ENCODE measurements at places on chromosomes 1 and 21. TPM values are rescaled to one million over a fixed set of nuclear protein-coding genes. Genes with fewer than 3 reads are reported as not detected.

DNA sequence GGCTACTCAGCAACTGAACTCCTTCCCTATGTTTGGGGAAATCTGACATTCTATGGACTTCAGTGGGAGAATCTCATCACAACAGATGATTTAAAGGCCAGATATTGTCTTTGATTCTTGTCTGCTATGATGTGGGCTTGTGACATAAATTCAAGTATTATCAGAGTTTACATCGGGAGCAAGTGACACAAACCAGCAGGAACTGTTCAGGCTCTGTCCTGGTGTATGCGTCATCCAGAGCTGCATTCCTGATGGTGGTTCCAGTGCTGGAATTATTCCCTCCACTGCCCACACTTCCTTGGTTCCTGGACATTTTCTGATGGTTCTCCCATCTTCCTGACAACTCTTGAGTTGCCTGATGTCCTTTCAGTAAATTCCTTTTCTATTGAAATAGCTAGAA lies 10.8 kb upstream of the LSM10 start:
- H3K36me3 ChIP-seq, result peaks cover 5% of the 10 kb centered on the region
- DNase-seq, result no peak
- no peak overlapping the region for H3K27ac ChIP-seq
- no peaks in the 10 kb centered on the region for H3K4me1 ChIP-seq
- no peaks in the 10 kb centered on the region for H3K27me3 ChIP-seq

- DNase-seq, result no peak
- H3K27me3 ChIP-seq, result no peaks in the 10 kb centered on the region
- no peak overlapping the region for H3K27ac ChIP-seq
- peaks cover 100% of the 10 kb centered on the region for H3K36me3 ChIP-seq
- no peak overlapping the region for H3K4me3 ChIP-seq
- H3K4me1 ChIP-seq, result peaks cover 44% of the 10 kb centered on the region
Measured at GRCh38 chr1:35180776-35181374, 12.1 kb downstream of the SFPQ start.

GRCh38 chr1:31248276-31248675 lies 8.6 kb upstream of the NKAIN1 start:
- no peaks in the 10 kb centered on the region for H3K36me3 ChIP-seq
- no peak for DNase-seq
- no peaks in the 10 kb centered on the region for H3K4me1 ChIP-seq
- no peak overlapping the region for H3K4me3 ChIP-seq
- no peak overlapping the region for H3K27ac ChIP-seq

- no peaks in the 10 kb centered on the region for H3K36me3 ChIP-seq
- H3K4me3 ChIP-seq, result no peak overlapping the region
- H3K27me3 ChIP-seq, result no peaks in the 10 kb centered on the region
- no peak overlapping the region for H3K27ac ChIP-seq
- DNase-seq, result no peak
Measured at GRCh38 chr1:118154220-118154619, 30.8 kb downstream of the SPAG17 start.

GRCh38 chr1:202210385-202210784 lies 16.8 kb downstream of the LGR6 start:
- H3K4me3 ChIP-seq, result no peak overlapping the region
- H3K27ac ChIP-seq, result no peak overlapping the region
- no peaks in the 10 kb centered on the region for H3K36me3 ChIP-seq
- H3K27me3 ChIP-seq, result peaks cover 30% of the 10 kb centered on the region

- H3K4me1 ChIP-seq, result no peaks in the 10 kb centered on the region
- no peaks in the 10 kb centered on the region for H3K36me3 ChIP-seq
- H3K27me3 ChIP-seq, result no peaks in the 10 kb centered on the region
- DNase-seq, result no peak
- no peak overlapping the region for H3K27ac ChIP-seq
Measured at GRCh38 chr1:79568411-79568810, 561.9 kb upstream of the ADGRL4 start.

GRCh38 chr1:55064071-55064581 lies 24.8 kb downstream of the PCSK9 start:
- H3K27me3 ChIP-seq, result no peaks in the 10 kb centered on the region
- peaks cover 34% of the 10 kb centered on the region for H3K36me3 ChIP-seq
- peaks cover 15% of the 10 kb centered on the region for H3K4me1 ChIP-seq
- DNase-seq, result no peak
- no peak overlapping the region for H3K4me3 ChIP-seq
- H3K27ac ChIP-seq, result no peak overlapping the region

DNA sequence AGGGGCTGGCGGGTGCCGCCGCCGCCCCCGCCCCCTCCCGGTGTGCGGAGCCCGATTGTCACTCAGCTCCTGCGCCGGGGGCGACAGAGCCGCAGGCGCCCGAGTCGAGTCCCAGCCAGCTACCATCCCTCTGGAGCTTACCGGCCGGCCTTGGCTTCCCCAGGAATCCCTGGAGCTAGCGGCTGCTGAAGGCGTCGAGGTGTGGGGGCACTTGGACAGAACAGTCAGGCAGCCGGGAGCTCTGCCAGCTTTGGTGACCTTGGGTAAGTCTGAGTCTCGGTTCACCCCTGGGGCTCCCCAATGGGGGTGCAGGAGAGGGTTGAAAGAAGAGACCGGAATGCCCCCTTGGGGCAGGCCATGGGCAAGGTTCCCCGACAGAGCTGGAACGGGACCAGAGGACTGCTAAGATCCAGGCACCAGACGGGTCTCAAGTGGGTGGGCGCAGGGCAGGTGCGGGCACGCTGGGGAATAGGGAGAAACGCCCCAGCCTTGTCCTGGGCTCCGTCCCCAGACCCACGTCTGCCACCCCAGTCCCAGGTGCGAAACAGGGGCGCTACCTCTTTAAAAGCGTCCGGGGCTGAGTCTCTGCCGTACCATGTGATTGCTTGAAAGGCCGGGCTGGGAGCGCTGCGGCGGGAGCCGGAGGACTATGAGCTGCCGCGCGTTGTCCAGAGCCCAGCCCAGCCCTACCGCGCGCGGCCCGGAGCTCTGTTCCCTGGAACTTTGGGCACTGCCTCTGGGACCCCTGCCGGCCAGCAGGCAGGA lies at the start of gene ADORA1:
ADORA1 (plus strand) TSS at position 61 of the 765 bp plus-strand sequence. CDS start 1,116 bp downstream, outside the sequence.
- H3K36me3 ChIP-seq, result no peaks in the 10 kb centered on the region
- H3K4me3 ChIP-seq, result peak within 1 kb of the TSS; percentile 52
- H3K27ac ChIP-seq, result peak within 1 kb of the TSS; percentile 31

- peaks cover 45% of the 10 kb centered on the region for H3K4me1 ChIP-seq
- DNase-seq, result peak; percentile 84
- no peak overlapping the region for H3K4me3 ChIP-seq
- no peaks in the 10 kb centered on the region for H3K36me3 ChIP-seq
Measured at GRCh38 chr21:42258150-42258884, 39.4 kb downstream of the ABCG1 start.

- H3K4me3 ChIP-seq, result no peak overlapping the region
- H3K27ac ChIP-seq, result no peak overlapping the region
- H3K4me1 ChIP-seq, result no peaks in the 10 kb centered on the region
- DNase-seq, result no peak
Measured at GRCh38 chr21:35303085-35303484, 254.0 kb upstream of the RUNX1 start.

DNA sequence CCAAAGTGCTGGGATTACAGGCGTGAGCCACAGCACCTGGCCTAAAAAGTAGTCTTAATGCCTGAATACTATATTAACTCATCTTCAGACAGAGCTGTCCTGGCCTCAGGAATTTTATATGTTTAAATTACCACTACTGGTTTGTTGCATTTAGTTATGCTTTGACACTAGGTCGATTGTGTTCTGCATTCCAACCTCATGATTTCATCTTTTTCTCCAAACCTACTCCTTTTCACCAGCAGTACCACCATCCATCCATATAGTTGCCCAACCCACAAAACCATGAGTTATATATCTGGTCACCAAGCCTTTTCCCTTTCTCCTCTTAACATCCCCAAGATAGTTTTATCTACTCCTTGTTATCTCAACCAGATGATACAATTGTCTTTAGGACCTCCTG lies 22.6 kb downstream of the FMO5 start:
- no peak overlapping the region for H3K4me3 ChIP-seq
- no peak for DNase-seq

DNA sequence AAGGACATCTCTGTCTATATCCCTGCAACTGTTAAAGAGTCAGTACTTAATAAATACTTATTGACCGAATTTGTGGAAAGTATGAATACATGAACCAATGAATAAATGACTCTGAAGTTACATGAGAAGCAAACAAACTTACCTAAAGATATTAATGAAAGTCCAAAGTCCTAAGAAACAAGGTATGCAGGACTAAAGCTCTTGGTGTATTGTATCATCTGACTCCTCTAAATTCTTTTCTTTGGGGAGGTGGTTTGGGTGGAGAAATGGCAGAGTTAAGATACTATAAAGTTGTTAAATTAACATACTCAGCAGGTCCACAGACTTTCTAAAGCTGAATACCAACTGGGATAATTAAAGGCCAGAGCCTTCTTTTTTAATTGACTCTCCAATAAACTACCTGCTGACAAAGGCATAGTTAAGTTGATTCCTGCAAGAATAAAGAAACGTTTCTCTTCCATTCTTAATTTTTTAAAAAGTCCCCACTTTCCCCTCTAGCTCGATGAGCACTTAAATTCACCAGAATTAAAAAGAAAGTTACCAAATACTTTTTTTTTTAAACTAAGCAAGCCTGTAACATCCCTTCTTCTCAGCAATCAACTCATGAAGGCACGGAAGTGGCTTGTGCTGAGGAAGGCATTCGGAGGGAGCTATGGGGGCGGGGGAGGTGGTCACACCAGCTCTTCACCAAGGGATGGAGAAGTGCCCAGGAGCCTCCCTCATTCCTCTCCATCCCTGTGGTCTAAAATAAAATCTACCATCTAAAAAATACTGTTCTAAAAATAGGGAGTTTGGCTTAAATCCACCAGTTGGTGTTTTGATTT lies 61.1 kb downstream of the GADD45A start:
- H3K4me1 ChIP-seq, result peaks cover 31% of the 10 kb centered on the region
- no peaks in the 10 kb centered on the region for H3K36me3 ChIP-seq
- DNase-seq, result no peak

DNA sequence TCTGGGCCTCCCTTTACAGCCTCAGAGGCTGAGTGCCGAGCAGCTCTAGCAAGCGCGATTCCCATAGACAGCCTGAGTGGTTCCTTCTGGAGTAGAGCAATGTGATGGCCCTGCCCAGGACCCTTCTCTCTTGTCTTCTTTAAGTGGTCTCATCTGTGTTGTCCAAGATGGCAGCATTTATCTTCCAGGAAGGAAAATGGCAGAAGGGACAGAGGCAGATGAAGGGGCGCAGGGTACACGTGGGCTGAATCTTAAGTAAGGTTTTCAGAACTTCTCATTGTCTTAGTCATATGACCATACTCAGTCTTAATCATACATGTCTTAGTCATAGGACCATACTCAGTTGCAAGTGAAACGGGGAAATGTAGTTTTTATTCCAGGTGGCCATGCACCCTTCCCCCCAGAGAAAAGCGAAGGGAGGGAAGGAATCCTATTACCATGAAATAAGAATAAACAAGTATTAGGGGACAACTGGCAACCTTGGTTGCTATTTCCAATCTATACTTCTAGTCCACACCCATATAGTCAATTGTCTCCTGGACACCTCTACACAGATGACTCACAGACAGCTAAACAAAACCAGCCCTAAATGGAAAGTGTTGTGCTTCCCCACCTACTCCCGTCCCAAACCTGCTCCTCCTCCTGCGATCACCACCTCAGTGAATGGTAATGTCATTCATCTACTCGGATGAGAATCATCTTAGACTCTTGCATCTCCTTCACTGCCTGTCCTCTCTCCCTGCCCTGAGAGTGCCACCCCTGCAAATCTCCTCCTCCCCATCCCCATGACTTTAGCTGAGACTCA lies 13.3 kb downstream of the OVAAL start:
- no peak overlapping the region for H3K4me3 ChIP-seq
- H3K27ac ChIP-seq, result no peak overlapping the region
- H3K36me3 ChIP-seq, result no peaks in the 10 kb centered on the region
- no peaks in the 10 kb centered on the region for H3K27me3 ChIP-seq

DNA sequence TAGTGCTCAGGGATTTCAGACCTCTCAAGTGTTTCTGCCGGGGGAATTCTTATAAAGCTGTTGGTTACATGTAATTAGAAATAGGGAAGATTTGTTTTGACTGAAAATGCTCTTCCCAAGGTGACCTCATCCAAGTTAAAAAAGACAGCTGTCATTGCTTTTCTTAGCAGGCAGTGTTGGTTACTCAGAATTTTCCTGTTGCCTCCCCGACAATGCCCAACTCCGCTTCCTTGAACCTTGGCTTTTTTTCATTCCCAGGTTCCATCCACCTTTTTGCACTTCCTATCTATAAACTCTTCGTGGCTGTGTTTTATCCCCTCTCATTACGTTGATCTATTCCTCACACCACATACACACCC lies 825 bp upstream of the DPH5 start:
- peak overlapping the region; percentile 85 for H3K27ac ChIP-seq
- peaks cover 20% of the 10 kb centered on the region for H3K4me1 ChIP-seq
- H3K36me3 ChIP-seq, result no peaks in the 10 kb centered on the region
- DNase-seq, result no peak

DNA sequence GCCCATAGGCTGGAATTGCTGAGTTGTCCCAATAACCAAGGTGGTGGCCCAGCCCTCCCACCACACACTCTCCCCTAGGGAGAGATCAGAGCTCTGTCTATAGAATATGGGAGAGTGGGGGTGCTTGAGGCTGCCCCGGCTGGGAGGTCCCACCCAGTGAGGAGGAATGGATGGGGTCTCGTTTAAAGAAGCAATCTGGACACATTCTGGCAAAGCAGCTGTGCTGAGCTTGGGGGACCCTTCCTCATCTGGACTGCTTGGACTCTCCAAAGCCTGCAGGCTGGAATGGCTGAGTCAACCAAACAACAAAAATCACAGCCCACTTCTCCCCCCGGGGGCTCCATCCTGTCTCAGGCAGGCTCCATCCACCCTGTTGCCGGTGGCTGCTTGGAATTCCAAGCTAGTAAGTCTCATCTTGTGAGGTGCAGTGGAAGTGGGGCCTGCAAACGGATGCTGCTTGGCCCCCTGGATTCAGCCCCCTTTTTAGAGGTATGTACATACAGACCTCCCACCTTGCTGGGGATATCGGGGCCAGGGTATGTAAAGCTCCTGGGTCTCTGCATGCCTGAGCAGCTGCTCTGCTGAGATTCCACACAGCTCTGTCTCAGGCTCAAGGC lies 67.1 kb upstream of the FAM78B start:
- no peak overlapping the region for H3K27ac ChIP-seq
- H3K27me3 ChIP-seq, result no peaks in the 10 kb centered on the region
- H3K36me3 ChIP-seq, result no peaks in the 10 kb centered on the region
- H3K4me1 ChIP-seq, result no peaks in the 10 kb centered on the region
- DNase-seq, result peak; percentile 17

The ZNF695 gene
- not detected for total RNA-seq

The RAB3B gene
- total RNA-seq, result 0.06 TPM

The G0S2 gene
- total RNA-seq, result 19.9 TPM

The C1orf174 gene
- 19.8 TPM for total RNA-seq

The SLC26A9 gene
- total RNA-seq, result 18.2 TPM

Data from lower lobe of right lung (tissue), 2 donors.